ENCODE measurements at places on chromosomes 16 and 17. TPM values are rescaled to one million over a fixed set of nuclear protein-coding genes. Genes with fewer than 3 reads are reported as not detected.

The KRTAP4-3 gene
- not detected for total RNA-seq

DNA sequence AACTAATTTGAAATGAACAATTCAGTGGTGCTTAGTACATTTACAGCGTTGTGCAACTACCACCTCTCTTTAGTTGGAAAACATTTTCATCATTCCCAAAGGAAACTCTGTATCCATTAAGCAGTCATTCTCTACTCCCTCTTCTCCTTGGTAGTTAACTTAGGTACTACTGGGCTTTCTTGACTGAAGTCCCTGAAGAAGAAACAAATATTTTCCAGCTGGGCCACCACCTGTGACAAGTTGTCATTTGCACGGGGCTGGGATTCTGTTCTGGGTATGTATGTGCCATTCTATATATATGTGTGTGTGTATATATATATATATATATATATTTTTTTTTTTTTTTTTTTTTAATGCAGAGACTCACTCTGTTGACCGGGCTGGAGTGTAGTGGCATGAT is 15.4 kb upstream of the RMI2 start:
- no peak for DNase-seq

The PMP22 gene
- total RNA-seq: 12.5 TPM

GRCh38 chr16:583815-584591 is 5.9 kb upstream of the RAB40C start:
- no peak for DNase-seq

GRCh38 chr16:67016681-67017420 is 12.1 kb upstream of the CBFB start:
- DNase-seq: no peak

GRCh38 chr16:24906199-24906808 is 60.5 kb downstream of the SLC5A11 start:
- DNase-seq: no peak

DNA sequence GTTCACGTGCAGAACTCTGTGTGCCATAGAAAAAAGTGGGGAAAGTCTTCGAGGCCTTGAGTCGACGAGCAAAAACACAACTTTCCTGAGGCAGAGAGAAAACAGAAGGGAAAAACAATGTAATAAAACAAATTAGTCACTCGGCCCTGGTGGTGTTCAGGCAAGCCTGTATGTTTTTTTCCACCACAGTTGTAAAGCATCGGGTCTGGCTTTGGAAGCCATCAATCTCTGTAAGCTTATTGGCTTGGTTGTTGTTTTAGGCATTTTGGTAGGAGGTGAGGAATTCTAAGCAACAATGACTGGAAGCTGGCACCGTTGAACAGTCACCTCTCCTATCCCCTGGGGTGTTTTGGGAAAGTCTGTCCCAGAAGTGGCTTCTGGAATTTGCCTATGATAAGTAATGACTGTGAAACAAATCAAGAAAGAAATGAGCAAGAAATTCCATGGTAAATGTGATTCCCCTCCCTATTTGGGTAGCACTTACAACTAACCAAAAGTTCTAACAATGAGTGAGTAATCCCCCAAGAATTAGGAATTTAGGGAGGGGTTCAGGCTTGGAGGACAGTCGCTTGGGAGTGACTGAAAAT is 2.8 kb downstream of the CDH13 start:
- DNase-seq: no peak

DNA sequence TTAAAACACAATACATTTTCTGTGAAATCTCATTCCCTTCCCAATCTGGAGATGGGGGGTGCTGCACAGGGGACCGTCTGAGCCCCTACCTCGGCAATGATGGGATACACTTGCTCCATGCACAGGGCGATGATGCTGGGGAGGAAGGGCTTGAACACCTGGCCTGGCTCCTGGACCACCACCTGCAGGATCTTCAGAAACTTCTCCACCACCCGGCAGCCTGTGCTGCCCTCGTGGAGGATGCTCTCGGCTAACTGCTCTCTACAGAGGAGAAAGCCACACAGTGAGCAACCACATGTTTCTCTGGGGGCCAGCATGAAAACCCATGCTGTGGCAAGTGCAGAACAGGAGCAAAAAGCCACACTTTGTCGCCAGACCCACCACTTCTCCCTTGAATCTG is 42.4 kb upstream of the GSG1L start:
- no peak for DNase-seq

The DPEP3 gene
- total RNA-seq: 0.14 TPM

The GABARAPL2 gene
- total RNA-seq: 103 TPM

DNA sequence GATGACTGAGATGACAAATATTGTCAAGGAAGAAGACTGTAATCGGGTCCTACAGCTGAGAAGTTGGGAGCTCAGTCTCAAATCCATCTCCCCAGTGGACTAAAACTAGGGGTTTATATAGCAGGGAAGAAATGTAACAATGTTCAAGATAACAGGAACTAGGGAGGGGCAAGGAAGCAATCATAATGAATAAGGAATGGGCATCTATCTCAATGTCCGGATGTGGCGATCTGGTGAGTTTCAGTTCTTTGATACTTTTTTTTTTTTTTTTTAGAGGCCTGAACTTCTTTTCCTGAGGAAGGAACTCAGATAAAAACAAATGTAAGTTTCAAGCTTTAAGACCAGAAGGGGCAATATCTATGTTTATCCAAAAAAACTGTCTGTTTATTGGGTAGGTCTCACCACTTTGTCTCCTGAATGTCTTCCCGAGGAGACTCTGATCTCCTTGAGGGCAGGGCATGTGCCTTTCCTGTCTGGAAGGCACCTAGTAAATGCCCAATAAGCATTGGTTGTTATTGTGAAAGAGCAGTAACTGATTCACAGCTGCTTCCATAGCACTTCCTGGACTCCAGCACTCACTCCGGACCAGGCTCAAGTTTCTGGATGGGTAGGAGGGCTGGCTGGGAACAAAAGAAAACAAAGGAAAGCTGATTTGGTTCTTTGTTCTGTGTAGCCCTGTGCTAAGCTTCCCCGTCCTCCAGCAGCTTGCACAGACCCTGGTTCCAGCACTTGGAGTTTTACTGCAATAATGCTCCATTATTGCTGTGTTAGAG is 51.9 kb downstream of the MEOX1 start:
- DNase-seq: no peak

The TEKT1 gene
- total RNA-seq: 0.05 TPM

The SDR42E2 gene
- total RNA-seq: 0.05 TPM

GRCh38 chr16:53872248-53873221 is 168.6 kb downstream of the FTO start:
- no peak for DNase-seq

- DNase-seq: no peak
Observed at GRCh38 chr16:4677390-4677789, 16.0 kb upstream of the NUDT16L1 start.

All from thymus (tissue), 14 donors.